ENCODE measurements at places on chromosomes 13 and 19. TPM values are rescaled to one million over a fixed set of nuclear protein-coding genes. Genes with fewer than 3 reads are reported as not detected.

NKPD1 gene
- polyA plus RNA-seq: 0.36 TPM

FFAR3 gene
- polyA plus RNA-seq: 0.63 TPM

GRCh38 chr19:10424011-10424637, 3.8 kb downstream of the PDE4A start:
- peak; percentile 73 for DNase-seq

DNA sequence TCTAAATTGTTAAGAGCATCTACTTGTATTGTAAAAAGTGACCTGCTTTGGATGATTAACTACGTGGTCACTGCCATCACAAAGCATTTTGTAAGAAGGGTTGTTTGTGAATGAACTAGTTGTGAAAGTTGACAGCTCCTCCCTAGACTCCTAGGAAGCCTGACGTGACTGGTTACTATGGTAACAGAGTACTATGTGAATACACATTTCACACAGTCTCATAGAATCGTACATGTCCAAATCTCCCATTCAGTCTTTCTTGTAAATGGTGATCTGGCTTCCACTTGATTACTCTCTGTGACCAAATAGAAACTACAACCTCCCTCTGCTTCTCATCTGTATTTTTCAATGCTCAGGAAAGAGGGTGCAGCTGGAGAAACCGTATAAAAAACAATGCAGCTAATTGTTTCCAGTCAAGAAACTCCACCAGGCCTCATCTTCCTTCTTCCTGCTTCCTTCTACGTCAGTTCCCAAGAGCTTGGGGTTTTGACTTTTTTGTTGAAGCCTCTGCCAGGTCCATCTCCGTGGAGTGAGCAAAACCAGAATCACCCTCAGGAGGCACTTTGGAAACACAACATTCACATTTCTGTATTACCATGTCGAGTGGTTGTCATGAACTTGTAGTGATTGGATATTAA, 83.4 kb downstream of the GPC6 start:
- no peak for DNase-seq

GRCh38 chr13:21615427-21615826, 11.5 kb upstream of the MICU2 start:
- no peak for DNase-seq

GRCh38 chr13:44331912-44332851, 41.4 kb upstream of the SERP2 start:
- DNase-seq: no peak

DNA sequence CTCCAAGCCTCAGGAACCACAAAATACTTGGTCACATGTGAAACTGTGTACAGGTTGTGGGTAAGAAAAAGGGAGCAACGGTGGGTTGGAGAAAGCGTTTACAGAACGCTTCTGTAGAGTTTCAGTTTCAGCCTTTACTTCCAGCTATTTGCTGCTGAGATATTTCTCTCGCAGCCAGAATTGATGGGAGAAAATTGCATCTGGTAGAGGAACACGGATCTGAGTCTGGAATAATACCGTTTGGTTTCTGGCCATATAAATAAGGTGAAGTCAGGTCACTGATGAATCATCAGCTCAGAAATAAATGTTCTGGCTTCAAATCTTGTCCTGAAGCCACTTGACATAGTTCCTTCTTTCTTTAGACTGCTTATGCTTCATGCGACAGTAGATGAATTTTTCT, 20.3 kb upstream of the RFC3 start:
- DNase-seq: no peak

DNA sequence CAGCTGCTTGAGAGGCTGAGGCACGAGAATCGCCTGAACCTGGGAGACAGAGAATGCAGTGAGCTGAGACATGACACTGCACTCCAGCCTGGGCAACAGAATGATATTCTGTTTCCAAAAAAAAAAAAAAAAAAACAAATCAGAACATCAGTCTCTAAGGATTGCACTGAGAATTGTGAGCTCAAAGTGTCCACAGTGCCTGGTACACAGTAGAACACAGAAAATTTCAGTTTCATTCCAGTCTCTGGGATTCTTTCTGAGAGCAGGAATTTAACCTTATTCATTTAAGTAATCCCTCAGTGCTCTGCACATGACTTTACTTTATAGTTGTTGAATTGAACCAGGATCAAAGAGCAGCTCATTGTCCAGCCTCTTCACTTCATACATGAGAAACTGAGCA, 25.9 kb upstream of the GATAD2A start:
- no peak for DNase-seq

GPR183 gene
- polyA plus RNA-seq: 150 TPM

GRCh38 chr13:67087527-67087926, 142.6 kb downstream of the PCDH9 start:
- no peak for DNase-seq

GRCh38 chr19:4007021-4007835, at the start of gene PIAS4:
Gene PIAS4, plus strand, starts transcription at chr19:4007736. Its CDS starts 25 bp downstream, at chr19:4007761.
- peak; percentile 98 for DNase-seq

DNA sequence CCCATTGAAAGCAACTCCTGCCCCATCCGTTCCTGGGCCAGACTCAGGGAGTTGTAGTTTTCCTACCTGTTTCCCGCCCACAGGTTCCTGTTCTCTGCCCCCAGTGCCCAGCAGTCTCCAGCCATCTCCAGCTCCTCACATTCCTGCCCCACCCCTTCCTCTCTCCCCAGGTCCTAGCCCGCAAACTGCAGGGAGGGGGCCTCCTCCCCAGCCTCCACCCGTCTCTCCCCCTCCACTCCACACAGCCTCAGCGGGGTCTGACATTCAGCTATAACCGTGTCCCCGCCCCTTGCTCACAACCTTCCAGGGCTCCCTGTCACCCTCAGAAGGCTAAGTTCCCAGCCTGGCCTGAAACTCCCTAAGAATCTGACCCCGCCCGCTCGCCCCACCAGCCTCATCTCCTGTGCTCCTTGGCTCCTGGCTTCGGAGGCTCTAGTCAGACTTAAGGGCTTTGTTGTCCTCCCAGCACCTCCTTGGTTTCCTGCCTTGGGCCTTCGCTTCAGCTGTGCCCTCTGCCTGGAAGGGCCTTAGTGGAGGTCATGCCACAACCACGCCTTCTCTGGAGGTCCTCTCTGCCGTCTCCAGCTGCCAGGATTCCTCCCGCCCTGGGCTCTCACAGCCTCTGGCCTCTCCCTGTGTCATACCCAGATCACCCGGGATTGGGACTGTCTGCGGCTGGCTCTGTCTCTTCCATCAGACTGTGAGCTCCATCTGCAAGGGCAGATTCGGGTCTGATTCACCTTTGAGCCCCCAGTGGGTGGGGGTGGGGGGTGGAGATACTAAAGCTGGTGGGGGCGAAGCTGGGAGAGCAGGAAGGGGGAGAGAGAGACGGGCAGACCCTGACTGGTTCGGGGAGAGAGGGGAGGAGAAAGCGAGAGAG, 5.1 kb upstream of the SPACA6 start:
- no peak for DNase-seq

PLA2G4C gene
- polyA plus RNA-seq: 53.0 TPM

DNA sequence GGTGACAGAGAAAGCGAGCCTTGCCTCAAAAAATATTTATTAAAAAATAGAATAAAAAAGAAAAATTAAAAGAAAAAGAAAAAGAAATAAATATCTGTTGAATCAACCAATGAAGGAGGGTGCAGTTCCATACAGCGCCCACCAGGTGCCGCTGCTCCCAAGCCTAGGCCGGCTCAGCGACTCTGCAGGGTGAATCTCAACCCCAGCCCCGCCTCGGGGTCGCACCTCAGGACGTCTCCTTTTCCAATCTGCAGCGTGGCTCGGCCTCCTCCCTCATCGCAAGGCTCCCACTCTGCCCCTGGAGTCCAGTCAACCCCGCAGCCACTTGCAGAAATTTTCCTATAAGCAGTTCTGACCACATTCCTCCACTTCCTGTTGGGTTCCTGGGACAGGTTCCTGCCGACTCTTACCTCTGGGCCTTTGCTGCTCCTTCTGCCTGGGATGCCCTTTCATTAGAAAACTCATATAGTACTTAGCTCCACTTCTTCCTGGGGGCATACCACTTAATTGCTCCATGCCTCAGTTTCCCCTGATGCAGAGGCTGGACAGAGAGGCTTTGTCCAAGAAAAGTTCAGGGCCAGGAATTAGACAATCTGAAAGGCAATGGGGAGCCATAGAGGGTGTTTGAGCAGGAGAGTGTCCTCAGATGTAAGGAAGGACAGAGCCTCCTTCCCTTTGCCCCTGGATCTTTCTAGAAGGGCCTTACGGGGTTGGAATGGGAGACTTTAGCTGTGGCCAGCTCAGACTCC, 24.3 kb downstream of the NFILZ start:
- DNase-seq: peak; percentile 76

GRCh38 chr19:39969266-39969665, 1.7 kb upstream of the PSMC4 start:
- DNase-seq: no peak

DNA sequence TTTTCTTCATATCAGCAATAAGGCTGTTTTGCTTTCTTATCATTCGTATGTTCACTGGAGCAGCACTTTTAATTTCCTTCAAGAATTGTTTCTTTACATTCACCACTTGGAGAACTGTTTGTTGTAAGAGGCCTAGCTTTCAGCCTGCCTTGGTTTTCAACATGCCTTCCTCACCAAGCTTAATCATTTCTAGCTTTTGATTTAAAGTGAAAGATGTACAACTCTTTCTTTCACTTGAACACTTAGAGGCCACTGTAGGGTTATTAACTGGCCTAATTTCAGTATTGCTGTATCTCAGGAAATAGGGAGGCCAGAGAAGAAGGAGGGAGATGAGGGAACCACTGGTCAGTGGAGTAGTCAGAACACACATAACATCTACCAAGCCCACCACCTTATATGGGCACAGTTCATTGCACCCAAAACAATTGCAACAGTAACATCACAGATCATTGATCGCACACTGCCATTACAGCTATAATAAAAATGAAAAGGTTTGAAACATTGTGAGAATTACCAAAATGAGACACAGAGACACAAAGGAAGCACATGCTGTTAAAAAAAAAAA, 181.4 kb upstream of the TUBA3C start:
- DNase-seq: no peak

DNA sequence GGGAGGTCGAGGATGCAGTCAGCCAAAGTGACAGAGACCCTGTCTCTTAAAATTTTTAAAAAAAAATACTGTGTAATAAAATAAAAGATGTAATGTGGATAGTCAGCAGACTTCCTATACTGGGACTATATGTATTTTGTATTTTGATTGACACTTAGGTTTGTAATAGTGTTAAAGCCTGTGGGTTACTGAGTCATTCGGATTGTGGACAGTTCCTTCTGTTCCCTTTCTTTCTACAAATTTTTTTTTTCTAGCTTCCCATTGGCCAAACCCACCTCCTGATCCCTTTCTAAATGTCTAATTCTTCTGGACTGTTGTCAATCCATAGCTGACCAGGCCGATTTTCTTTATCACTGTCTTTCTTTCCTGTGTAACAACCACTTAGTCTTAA, 108.0 kb downstream of the DNAJC3 start:
- no peak for DNase-seq

CLDND2 gene
- not detected for polyA plus RNA-seq

TPTE2 gene
- polyA plus RNA-seq: not detected

DNA sequence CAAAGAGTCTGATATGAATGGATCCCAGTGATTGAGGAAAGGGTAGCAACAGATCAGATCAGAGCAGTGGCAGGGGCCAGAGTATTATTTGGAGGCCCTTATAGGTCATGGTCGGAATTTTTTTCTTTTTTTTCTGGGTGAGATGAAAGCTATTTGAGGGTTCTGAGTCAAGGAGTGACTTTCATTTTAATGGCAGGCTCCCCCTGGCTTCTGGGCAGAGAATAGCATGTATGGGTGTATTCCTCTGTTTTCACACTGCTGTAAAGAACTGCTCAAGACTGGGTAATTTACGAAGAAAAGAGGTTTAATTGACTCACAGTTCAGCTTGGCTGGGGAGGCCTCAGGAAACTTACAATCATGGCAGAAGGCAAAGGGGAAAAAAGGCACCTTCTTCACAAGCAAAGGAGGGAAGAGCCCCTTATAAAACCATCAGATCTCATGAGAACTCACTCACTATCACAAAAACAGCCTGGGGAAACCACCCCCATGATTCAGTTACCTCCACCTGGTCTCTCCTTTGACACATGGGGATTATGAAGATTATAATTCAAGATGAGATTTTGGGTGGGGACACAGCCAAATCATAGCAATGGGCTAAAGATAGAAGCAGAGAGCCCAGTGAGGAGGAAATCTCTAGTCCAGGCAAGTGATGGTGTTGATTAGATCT, 3.0 kb upstream of the SLC6A16 start:
- peak; percentile 69 for DNase-seq

ZNF626 gene
- 5.4 TPM for polyA plus RNA-seq

EFNA2 gene
- not detected for polyA plus RNA-seq

GRCh38 chr13:112693831-112694497, 4.1 kb downstream of the ATP11A start:
- DNase-seq: peak; percentile 19

GRCh38 chr13:107234319-107235073, 666.6 kb upstream of the ARGLU1 start:
- no peak for DNase-seq

DNA sequence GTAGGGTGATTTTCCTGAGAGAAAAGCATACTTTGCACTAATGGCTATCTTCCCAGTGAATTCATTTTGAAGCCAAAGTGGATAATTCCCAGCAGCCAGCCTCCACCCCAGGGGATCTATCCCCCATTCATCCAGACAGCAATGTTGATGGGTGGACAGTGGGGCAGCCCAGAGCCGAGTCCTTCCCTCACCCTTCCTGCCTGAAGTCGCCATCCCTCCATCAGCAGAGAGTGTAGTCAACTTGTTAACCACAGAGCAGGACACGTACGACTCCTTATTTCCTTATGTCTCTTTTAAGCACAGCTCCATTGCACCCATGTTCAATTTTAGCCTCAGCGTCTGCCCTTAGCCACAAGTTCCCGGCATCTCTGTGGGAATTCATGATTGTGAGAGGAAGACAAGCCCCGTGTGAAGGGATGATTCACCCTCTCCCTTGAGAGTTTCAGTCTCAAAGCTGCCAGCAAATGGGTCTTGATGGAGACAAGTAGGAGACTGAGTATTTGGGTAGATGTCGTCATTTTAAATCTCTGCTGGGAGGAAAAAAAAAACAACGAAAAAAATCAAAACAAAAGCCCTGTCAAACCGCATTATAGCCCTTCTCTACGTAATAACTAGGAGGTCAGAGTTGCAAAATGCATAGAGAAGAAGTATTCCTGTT, 58.3 kb upstream of the MEDAG start:
- no peak for DNase-seq

SIGLEC8 gene
- polyA plus RNA-seq: not detected

CARM1 gene
- 34.0 TPM for polyA plus RNA-seq

DNA sequence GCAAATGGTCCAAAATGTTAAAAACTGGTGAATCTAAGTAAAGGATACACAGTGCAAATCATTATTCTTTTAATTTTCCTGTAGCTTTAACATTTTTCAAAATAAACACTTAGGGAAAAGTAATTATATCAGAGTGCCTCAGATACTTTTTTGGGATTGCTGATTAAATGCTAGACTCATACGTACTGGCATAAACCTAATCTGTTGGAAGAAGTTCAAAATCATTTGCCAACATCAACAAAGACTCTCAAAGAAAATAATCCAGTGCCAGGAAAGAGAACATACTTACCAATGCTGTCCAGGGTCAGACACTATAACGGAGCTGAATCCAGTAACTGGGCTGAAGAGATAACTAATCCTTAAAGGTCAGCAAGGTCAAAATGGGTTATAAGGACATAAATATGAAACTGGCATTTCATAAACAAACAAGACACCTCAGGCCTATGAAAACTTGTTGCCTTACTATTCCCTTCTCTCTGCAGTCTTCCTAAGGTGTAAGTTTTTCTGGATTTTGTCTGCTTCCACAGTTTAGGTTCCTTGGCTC, 3.3 kb upstream of the ZNF420 start:
- no peak for DNase-seq

DPF1 gene
- 0.42 TPM for polyA plus RNA-seq
